Psoas muscle (tissue), 8 donors: ENCODE measurements at places on chromosomes 16 and 17.

DNA sequence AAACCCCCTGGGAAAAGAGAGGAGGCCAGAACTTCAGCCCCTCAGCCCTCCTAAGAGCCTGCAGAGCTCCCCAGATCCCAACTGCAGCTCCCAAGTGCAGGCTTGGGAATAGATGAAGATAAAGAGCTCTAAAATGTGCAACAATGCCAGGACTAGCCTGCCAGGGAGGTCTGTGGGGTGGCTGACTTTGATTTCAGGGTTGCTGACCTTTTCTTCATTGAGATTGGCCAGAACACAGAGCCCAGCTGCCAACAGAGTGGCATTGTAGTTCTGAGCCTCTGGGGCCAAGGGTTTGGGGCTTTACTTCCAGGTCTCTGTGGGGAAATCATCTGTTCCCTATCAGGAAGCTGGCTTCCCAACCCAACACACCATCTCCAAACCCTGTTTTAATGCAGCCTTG, 120.6 kb downstream of the COPRS start:
- H3K4me1 ChIP-seq = no peaks in the 10 kb centered on the region
- no peaks in the 10 kb centered on the region for H3K36me3 ChIP-seq
- no peak for DNase-seq
- no peak overlapping the region for H3K27ac ChIP-seq
- peaks cover 5% of the 10 kb centered on the region for H3K27me3 ChIP-seq

DNA sequence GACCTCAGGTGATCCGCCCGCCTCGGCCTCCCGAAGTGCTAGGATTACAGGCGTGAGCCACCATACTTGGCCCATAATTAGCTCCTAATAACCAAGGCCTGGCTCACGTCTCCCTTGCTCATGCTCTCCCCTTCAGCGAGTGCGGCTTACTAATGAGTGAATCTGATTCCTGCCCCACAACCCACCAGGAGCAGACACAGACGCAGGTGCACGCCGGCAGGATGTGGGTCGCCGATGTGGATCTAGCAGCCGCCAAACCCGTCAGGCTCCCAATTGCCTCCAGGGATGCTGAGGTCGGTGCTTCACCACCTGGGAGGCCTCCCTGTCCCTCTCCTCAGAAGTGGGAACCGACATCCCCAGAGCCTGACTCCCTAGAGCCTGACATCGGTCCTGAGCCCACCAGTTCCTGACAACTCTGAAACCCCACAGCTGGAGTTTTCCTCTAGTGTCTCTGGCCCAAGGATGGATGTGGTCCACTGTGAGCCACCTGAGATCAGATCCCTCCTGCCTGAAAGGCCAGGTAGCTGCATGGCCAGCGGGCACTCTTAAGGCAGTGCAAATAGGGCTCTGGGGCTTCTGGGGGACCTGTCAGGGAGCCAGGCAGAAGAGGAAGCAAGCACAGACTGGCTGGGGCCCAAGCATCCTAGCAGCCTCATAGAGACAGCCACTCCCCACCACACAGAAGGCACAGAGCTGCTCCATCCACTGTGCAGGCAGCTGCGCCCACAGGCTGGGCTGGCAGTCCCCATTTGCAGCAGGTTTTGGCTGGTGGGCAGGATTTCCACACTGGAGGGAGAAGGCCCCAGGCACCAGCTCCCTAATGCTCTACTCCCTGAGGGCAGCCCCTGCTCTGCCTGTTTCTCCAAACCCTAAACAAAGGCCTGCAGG, 10.8 kb downstream of the EXOC7 start:
- H3K36me3 ChIP-seq = peaks cover 2% of the 10 kb centered on the region
- no peaks in the 10 kb centered on the region for H3K27me3 ChIP-seq
- no peaks in the 10 kb centered on the region for H3K4me1 ChIP-seq
- no peak overlapping the region for H3K27ac ChIP-seq

GRCh38 chr16:75323933-75324332, 72.5 kb upstream of the BCAR1 start:
- H3K4me3 ChIP-seq = no peak overlapping the region
- DNase-seq = no peak
- no peak overlapping the region for H3K27ac ChIP-seq
- no peaks in the 10 kb centered on the region for H3K4me1 ChIP-seq

DNA sequence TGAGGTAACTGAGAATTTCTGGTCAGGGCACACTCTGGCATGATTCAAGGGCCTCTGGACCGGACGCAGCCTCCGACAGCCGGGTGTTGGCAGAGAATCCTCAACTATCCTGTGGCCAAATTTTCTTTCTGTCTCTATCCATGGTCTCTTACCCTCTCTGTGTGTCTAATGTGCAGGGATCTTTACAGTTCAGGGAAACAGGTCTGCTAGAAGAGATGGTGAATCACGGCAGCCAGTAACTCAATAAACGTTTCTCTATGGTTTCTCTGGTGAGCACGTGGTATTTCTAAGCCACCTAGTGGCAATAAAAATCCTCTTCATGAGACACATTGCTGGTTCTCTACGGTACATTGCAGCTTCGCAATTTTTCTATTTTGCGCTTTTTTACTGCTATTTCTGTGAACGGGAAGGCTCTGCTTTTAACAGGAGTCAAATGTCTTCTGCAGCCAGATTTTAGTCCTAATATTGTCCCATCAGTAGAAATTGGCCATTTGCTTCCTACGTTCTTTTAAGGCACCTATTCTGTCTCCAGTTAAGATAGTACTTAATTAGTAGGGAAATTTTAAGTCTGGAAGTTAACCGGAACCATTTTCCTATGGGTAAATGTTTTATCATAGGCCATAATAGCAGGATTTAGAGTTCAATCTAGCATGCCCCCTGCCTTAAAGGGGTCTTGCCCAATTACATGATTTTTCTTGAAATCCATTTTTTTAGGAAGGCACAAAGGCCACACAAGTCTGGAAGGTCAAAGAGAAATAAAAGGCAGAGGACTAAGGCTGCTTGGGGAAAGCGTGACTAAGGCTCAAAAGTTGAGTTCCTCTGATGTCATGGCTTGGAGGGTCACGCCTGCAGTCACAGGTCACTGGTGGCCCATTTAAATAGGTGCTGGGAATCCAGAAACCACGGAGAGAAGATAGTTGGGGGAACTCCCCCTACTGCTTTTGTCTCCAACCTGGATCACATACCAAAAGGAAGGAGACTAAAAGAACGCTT, 31.5 kb downstream of the QPRT start:
- H3K27me3 ChIP-seq = no peaks in the 10 kb centered on the region
- H3K27ac ChIP-seq = no peak overlapping the region
- H3K4me3 ChIP-seq = peak overlapping the region; percentile 38
- no peaks in the 10 kb centered on the region for H3K36me3 ChIP-seq
- no peaks in the 10 kb centered on the region for H3K4me1 ChIP-seq

- no peak for DNase-seq
- H3K4me3 ChIP-seq = no peak overlapping the region
- no peaks in the 10 kb centered on the region for H3K27me3 ChIP-seq
- peaks cover 15% of the 10 kb centered on the region for H3K4me1 ChIP-seq
- no peaks in the 10 kb centered on the region for H3K36me3 ChIP-seq
Observed at GRCh38 chr17:28113269-28113668, 70.8 kb downstream of the NLK start.

DNA sequence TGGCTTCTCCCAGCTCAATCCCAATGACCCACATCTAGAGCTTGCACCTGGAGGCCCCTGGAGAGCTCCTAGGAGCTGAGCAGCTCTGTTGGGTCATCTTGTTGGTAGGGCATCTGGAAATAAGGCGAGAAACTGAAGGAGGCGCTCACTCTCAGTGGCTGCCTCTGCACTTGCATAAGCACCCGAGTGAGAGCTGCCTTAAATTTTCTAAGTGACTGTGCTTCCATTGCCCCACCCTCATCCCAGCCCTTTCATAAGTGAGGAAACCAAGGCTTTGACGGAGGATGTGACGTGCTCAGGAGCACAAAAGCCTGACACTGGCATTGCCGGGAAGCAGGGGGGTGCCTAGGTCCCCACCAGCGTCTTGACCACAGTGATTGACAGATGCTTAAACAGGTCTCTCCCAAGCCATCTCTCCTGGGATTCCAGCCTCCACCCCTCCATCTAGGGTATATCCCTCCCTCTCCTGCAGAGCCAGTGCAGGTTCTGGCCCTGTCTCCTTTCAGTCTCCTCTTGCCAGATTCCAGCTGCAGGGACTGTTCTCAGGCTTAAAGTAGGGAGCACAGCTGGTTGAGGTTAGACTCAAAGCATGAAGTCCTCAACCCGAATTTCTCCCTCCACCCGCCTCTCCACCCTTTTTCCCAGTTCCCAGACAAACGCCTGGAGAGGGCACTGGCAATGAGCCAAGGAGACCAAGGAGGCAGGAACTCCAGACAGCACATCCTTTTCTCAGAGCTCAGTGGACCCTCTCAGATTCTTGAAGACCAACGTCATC, 113.7 kb downstream of the IRX5 start:
- peaks cover 5% of the 10 kb centered on the region for H3K27me3 ChIP-seq
- DNase-seq = no peak
- no peak overlapping the region for H3K4me3 ChIP-seq
- H3K4me1 ChIP-seq = no peaks in the 10 kb centered on the region
- no peaks in the 10 kb centered on the region for H3K36me3 ChIP-seq
- no peak overlapping the region for H3K27ac ChIP-seq

DNA sequence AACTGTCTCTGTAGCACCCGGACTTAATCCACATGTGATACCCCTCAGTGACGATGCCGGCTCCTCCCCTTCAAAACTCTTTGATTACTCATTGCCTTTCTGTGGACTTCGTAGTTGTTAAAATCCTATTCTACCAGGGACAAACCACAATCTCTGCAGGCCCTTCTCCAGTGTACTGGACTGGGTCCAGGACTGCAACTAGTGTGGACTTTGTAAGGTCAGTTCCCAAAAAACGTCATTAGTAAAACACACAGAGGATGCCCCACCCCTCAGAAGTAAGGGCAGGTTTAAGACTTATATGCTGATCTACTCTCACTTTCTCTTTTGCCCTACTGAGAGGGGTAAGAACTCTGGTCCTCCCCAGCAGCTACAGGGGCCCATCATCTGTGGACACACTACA, 10.5 kb upstream of the NUDT7 start:
- no peak overlapping the region for H3K4me3 ChIP-seq
- H3K4me1 ChIP-seq = no peaks in the 10 kb centered on the region
- no peaks in the 10 kb centered on the region for H3K36me3 ChIP-seq
- no peak for DNase-seq
- no peak overlapping the region for H3K27ac ChIP-seq
- H3K27me3 ChIP-seq = peaks cover 8% of the 10 kb centered on the region

DNA sequence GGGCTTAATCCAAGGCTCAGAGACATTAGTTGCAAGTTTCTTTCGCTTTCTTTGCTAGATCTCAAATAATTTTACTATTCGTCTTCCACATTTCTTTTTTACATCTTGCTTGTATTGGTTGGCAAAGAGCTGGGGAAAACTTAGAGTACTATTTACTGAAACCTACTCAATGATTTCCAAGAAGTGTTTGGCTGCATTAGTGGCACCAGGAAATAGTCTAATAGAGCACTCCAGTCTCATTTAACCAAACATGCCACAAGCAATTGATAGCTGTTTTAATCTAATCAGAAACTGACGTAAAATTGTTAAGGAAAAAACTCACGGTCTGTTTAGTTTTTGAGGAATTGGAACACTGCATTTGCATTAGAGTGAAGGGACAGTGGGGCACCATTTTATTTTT, 29.0 kb downstream of the NUP93 start:
- H3K27ac ChIP-seq = no peak overlapping the region
- H3K4me3 ChIP-seq = no peak overlapping the region
- no peak for DNase-seq

DNA sequence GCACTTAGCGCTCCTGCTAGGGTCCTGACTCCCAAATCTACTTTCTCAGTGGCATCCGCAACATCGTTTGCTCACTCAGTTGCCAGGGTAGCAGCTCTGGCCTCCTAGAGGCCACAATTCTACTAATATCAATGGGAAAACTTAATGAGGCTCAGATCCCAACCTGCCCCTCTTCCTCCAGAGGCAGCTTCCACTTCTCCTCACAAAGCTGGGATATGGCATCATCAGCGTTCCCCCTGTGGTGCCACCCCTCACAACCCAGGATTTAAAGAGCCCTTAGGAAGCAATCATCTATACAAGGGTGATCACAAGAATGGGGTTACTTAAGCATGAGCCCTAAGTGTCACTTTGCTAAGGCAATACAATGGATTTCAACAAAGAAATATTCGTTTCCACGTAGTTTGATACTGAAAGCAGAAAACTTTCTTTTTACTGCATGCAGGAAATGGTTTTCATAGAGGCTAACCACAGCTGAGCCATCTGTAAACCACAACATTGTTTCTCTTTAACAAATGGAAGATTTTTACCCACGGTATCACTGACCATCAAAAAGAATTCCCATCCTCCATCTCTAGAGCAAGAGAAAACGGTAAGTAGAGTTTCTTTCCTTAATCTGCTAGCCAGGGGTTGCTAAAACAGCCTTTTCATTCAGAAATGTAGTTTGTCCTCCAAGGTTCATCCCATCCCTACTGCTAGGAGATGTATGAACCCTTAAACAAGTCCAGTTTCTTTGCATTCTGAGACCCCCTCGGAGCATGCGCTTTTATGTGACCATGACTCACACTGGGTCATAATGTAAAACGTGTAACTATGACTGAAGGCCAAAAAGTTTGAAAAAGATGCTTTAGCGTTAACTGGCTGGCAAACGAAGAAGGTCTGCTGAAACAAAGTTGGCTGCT, 68.3 kb upstream of the BCAR1 start:
- no peak for DNase-seq
- no peaks in the 10 kb centered on the region for H3K4me1 ChIP-seq
- H3K4me3 ChIP-seq = no peak overlapping the region
- H3K36me3 ChIP-seq = no peaks in the 10 kb centered on the region
- H3K27ac ChIP-seq = no peak overlapping the region

- H3K4me3 ChIP-seq = no peak overlapping the region
- H3K36me3 ChIP-seq = no peaks in the 10 kb centered on the region
- no peak for DNase-seq
- no peaks in the 10 kb centered on the region for H3K4me1 ChIP-seq
- no peaks in the 10 kb centered on the region for H3K27me3 ChIP-seq
Observed at GRCh38 chr16:75695708-75696107, 5.6 kb downstream of the DUXB start.

DNA sequence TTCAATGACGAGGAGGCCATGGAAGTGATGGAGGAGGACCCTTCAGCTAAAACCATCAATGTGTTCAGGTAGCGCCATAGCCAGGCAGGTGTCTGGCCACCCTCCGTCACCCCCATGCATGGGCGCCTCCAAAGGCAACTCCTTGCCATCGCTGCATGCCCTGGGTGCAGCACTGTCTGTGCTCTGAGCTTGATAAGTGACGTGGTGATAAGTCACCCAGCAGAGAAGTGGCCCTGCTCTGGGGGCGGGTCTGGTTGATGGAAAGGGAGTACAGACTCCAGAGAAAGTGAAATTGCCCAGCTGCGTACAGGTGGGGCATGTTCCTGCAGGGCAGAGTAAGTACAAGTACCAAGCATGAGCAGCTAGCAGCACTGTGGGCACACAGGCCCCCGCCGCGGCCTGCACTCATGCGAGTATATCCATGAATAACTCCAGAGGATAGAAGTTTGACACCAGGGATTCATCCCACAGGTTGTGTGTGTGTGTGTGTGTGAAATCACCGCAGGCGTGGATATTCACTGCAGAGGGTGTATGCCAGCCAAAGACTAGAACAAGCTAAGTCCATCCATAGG, 13.1 kb downstream of the DNAI2 start:
- H3K4me3 ChIP-seq = no peak overlapping the region
- no peaks in the 10 kb centered on the region for H3K27me3 ChIP-seq
- no peaks in the 10 kb centered on the region for H3K36me3 ChIP-seq
- no peaks in the 10 kb centered on the region for H3K4me1 ChIP-seq
- no peak overlapping the region for H3K27ac ChIP-seq
- no peak for DNase-seq
